ENCODE measurements at places on chromosomes 6 and 20.

DNA sequence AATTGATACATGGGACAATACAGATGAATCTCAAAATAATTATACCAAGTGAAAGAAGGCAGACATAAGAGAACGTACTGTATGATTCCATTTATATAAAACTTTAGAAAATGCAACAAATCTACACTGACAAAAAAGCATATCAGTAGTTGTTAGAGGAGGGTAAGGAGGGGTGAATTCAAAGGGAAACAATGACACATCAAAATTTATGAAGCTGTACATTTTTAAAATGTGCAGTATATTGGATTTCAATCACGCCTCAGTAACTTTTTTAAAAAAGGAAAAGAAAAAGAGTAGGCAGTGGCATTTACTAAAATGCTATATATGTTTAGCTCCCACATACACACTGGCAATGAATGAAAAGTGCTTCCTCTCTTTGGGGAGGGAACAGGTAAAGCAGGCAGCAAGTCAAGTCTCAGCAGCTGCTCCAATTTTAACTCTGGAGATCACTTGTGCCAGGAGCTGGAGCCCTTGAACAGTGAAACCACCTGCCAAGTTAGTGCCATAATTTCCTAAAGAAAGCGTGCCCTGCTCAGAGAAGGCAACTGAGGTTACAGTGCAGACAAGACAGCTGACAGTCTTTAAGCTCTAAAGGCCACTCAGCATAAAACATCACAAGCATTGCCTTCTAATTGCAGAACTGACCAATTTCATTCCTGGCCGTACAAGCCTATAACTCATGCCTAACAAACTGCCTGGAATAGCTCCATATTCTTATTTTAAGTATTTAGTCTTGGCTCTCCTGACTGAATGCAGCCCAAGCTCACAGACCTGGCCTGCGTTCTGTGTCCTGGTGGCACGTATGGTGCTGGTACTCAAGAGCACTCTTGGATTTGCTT, 10.9 kb downstream of the FKBP1A start:
- no peak for DNase-seq

DNA sequence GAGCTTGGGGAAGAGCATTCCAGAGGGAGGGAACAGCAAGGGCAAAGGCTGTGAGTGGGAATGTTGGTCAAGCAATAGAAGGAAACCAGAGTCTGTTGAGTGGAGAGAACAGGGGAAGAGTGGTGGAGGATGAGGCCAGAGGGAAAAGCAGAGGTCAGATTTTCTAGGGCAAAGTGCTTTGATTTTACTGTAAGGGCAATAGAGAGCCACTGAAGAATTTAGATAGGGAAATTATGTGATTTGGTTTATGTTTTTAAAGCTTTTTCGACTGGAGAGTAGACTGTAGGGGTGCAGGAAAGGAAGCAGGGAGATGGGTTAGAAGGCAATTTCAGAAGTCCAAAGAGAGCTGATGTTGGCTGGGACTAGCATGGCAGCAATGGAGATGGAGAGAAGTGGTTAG, 4.4 kb downstream of the L3MBTL1 start:
- DNase-seq = no peak

DNA sequence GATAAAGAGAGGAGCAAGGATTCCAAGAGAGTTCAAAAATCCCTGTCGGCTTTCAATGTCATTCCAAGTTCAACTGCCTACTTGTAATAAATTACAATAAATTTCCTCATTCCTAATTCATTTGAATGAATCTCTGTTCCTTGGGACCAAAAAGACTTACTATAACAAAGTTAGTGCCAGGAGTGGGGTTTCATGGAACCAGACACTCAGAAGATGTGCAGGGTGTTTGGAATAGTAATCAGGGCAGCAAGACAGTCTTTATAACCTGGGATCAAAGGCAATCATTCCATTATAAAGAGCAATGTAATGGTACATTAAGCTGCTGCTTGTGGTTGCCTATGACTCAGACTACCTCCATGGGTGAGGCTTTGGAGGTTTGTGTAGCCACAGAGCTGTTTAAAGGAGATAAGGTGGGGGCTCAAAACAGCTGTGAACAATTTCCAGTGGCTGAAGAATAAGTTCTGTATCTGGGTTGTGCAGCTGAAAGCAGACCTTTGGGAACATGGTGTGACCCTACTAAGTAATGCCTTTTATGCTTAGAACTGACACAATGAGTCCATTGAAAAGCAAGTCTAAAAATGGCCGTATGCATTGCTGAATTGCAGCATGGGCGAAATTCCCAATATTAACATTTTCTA, 159.9 kb downstream of the LINC00237 start:
- DNase-seq = no peak

DNA sequence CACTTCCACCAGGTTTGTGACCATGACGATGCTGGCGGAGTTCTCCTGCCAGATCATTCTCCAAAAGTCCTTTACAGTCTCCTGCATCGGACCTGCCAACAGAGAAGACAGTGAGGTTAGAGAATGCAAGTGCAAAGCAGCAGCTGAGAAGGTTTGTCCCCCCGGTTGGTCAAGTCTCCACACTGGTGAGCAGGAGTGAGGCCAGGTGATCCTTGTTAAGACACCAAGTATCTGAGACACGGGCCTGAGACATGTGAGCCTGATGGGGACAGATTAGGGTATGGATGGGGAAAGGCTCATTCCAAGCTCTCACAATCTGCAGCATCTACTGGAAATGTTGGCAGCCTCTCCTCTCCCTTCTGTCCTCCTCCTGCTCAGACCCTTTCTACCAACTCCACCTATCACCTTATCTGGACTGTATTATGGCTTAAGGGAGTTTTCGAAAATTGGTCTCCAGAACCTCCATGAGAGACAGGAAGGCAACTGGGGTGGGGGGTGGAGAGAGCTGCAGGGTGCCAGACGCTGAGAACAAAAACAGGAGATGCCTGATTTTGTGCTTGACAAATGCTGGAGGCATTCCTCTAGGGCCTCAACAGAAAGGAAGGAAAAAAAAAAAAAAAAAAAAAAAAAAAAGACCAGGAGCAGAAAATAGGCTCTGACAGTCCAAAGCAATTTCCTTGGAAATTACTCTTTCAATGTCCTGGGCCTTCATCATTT, 500.4 kb upstream of the CHD6 start:
- DNase-seq = no peak

DNA sequence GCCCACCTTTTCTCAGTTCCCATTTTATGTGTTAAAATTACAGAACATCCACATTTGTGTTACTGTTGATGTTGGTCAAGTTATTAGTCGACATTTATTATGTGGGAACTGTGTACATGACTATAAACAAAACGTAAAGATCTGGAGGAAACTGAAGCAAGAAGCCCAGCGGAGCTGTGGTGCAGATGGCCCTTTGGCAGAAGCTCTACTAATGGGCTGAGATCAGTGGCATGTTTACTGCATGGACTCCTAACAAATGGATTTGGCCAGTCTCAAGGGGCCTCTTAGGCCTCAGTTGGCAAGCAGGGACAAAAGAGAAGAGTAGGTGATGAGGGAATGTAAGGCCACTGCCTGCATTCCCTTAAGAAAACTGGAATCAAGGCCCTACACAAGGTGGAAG, 282.1 kb upstream of the TCF21 start:
- no peak for DNase-seq

- no peak for DNase-seq
Observed at GRCh38 chr20:57265997-57266290, 497 bp downstream of the BMP7 start.

GRCh38 chr20:32400476-32400875, 42.3 kb downstream of the ASXL1 start:
- DNase-seq = no peak

DNA sequence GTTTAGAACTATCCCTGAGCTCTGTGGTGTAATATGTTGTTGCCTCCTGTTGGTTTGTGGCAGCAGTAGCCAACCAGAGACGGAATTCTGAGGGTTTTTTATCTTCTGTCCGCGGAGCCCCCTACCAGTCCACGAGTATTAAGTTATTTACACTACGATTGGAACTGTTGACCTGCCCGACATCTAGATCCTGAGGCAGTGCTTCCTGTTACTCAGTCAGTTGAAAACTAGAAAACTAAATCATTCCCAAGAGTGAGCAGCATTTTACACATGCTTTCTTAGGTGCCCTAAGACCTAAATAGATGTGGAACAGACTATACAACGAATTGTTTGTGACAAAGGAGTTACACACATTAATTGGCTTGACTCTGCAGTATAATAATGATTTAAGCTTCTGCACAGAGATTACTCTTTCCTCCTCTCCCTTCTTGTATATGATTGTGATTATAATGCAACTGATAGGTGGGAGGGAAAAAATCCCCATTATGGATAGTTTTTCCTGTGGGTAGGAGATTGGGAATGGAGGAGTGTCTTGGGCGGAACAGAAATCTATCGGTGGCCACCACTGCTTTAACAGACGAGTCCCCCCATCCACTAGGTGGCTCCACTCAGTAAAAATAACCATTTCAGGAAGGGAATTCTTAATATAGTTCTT, 1.7 kb downstream of the LOC128125822 start:
- peak; percentile 40 for DNase-seq

- DNase-seq = no peak
Observed at GRCh38 chr6:128135325-128135724, 234.5 kb upstream of the THEMIS start.

GRCh38 chr6:137875606-137876005, 8.5 kb downstream of the TNFAIP3 start:
- DNase-seq = no peak

DNA sequence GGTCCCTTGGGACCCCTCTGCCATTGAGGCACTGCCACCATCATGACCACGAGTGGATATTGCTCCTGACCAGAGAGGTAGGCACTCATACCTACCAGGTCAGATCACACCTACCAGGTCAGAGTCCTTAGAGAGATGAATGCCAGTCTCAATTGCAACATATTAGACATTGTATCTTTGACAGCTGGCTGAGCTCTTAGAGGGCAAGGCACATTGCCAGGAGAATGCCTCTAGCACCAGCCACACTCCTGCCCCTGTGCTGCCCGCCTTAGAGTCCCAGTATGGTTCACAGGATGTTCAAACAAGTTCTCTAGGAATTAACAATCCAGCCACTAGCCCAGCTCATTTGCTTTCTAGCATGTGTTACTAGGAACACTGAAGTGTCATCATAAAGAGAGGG, 65.9 kb downstream of the TMEM244 start:
- DNase-seq = no peak

- DNase-seq = no peak
Observed at GRCh38 chr20:47645632-47646031, 139.6 kb downstream of the SULF2 start.

- no peak for DNase-seq
Observed at GRCh38 chr6:81962198-81962597, 209.7 kb upstream of the TENT5A start.

GRCh38 chr6:43870660-43871061, 100.7 kb downstream of the VEGFA start:
- DNase-seq = no peak

- DNase-seq = no peak
Observed at GRCh38 chr6:63582579-63583231, 10.4 kb downstream of the LOC128125822 start.

DNA sequence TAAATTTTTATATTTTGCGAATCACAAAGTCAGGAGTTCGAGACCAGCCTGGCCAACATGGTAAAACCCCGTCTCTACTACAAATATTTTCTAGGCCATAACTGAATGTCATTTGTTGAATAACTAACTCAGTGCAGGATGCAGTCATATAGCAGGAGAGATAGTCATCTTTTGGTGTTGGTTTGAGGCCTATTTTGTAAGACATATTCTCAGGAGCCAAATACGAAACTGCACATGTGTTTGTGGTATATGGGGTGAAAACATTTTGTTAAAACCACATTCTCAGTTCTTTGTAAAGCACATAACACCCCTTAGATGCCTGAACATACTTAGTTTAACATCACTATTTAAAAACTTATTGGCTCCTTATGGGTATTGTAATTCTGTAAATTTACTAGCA, 4.7 kb upstream of the ENPP5 start:
- no peak for DNase-seq

DNA sequence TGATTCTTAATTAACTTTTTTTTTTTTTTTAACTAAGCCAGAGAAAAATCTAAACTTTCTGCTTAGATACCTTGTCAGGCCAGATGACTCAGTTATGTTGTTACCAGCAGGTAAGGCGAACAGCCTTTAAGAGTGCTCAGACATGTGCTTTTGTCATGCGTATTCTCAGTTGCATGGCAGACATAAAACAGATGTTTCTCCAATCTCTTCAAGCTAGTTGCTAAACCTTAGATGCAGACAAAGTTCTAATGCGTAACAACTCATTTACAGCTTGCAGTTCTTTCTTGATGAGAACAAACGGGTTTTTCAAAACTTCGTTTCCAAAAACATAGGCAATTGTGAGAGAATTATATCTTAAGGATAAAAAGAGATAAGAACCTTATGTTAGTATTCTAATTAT, 49.6 kb upstream of the GFRAL start:
- DNase-seq = no peak

- DNase-seq = no peak
Observed at GRCh38 chr6:127345521-127345920, 2.1 kb upstream of the ECHDC1 start.

- peak; percentile 57 for DNase-seq
Observed at GRCh38 chr6:22141241-22141745, 155.5 kb downstream of the PRL start.

GRCh38 chr6:36318690-36319435, 17.8 kb downstream of the BNIP5 start:
- no peak for DNase-seq

- no peak for DNase-seq
Observed at GRCh38 chr6:38813041-38813823, 98.1 kb downstream of the DNAH8 start.

DNA sequence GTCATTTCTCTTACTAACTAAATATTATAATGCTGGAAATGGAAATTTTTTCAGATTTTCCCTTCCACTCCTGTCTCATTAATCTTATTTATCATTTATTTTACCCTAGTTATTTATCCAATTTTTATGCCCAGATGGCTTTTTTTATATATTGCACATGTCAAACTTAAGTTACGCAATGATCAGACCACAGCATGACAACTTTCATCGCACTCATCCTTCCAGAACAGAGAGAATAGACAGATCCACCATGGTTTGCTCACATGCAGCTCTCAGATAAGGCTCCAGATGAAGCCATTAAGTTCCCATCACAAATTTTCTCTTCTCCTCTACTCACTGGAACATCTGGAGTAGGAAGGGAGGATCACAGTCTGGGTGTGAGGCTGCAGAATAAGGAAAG, 48.7 kb downstream of the MAP7 start:
- DNase-seq = no peak

GRCh38 chr6:77205936-77206335, 257.4 kb downstream of the HTR1B start:
- DNase-seq = no peak

DNA sequence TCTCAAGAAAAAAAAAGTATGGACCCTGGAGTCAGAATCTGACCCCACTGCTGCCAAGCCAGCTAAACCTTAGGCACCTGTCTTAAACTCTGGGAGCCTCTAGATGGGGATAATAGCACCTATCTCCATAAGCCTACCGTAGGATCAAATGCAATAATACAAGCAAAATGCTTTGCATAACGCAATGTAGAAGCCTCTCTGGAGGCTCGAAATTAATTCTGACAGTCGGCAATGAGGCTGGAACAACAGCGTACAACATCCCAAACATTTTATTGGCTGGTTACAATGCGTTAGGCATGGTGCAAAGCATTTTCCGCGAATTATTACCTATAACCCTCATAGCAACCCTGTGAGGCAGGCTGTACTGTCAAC, 521 bp downstream of the CDK5RAP1 start:
- DNase-seq = peak; percentile 10
